Ureter (tissue), 1 donor: ENCODE measurements at places on chromosomes 7 and 10. TPM values are rescaled to one million over a fixed set of nuclear protein-coding genes. Genes with fewer than 3 reads are reported as not detected.

Gene PIP
- total RNA-seq, result not detected

DNA sequence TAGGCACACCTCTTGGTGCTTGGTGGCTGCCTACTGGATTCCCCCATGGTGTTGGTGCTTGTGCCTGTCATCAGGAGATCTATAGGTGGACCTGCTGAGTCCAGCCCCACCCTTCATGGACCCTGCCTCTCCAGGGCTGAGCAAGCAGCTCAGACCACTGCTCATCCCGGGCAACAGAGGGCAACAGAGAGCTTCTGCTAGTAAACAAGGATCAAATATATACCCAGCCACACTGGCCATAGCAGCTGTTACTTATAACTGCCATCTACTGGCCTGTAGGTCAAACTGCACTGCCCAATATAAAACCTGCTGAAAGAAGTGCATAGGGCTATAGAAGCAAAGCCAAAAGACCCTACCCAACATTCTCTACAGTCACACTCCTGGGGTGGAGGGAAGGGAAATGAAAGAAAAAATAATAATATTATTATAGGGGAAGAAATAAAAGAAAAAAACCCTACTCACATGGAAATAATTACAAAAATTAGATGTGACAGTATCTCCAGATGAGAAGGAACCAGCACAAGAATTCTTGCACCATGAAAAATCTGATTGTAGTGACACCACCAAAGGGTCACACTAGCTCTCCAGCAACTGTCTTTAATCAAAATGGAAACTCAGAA, 54.9 kb upstream of the ZNF800 start:
- no peak for DNase-seq

DNA sequence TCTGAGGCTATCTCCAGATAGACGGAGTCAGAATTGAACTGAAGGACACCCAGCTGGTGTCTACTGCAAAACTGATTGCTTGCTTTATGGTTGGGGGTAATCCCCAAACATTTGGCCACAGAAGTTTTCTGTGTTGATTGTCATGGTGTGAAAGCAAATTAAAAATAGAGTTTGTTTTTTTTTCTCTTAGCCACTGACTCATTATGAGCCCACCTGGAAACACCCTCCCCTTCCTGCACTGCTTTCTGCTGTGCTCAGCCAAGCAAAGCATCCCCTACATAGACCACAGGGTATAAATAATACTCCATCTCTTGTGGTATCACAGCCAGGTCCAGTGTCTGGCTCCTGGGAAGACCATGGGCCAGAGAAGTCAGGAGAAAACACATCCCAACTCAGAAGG, 6.5 kb upstream of the VWC2 start:
- DNase-seq, result no peak

DNA sequence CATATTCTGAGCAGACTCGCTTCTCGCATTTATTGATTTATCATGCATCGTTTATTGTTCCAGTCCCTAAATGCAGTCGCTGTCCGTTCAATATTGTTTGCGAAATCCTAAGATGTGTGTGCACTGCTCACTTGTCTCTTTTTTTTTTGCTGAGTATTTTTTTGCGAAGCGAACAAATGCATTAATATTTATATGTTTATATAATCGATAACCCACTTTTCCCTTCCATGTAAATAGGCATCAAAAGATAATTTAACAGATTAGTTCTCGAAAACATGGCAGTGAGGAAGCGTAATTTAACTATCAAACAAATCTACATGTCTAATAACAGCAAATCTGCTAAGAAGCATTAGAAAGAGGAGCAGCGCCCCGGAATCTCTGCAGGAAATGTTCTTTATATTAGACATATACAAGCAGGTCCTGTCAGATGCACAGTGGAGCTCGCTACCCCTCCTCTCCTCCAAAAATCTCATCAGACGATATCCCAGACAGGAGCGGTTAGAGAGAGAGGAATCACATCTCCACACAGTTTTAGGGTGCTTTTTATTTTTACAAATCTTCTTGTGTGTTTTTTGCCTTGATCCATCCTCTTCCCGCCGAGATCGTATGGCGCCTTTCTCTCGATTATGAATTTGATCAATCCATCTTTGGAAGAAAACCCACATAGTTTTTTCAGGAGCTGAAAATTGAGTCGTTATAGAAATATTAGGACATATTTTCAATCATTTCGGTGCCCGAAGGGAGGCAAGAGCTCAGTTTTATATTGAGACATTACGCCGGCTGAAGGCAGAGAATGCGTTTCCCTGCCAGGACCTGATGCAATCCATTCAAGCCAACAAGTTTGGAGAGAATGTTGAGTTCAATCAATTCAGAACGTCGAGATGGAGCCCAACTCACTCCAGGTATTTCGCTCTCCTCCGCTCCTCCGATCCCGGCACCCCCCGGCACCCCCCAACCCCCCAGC, at the start of gene ARID5B:
Gene ARID5B, plus strand, starts transcription at position 871 of the 964 bp plus-strand sequence. Its CDS starts 11 bp downstream, at position 882.
- DNase-seq, result no peak

DNA sequence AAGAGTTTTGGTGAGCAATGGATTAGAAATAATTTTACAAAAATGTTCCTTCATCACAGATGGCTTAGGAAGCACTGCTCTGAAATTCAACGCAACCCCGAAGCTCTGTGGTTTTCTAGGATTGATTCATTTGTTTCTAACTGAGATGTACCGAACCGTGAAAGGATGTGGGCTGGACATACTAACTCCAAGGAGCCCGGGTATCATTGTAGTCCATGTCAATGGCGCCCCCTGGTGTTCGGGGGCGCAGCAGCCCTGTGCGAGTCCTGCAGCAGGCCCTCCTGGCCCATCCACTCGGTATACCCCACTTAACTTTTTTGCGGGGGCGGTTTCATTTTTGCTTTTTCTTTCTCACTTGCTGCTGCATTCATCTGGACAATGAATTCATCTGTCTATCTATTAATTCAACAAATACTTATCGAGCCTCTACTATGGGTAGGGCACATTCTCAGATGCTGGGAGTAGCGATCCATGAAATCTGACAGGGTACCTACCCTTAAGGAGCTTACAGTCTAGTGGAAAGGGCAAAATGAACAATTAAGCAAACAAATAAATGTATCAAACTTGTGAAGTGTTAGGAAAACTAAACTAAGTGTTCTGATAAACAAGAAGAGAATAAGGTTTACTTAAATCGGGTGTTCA, 25.2 kb upstream of the ITPRID1 start:
- DNase-seq, result no peak

DNA sequence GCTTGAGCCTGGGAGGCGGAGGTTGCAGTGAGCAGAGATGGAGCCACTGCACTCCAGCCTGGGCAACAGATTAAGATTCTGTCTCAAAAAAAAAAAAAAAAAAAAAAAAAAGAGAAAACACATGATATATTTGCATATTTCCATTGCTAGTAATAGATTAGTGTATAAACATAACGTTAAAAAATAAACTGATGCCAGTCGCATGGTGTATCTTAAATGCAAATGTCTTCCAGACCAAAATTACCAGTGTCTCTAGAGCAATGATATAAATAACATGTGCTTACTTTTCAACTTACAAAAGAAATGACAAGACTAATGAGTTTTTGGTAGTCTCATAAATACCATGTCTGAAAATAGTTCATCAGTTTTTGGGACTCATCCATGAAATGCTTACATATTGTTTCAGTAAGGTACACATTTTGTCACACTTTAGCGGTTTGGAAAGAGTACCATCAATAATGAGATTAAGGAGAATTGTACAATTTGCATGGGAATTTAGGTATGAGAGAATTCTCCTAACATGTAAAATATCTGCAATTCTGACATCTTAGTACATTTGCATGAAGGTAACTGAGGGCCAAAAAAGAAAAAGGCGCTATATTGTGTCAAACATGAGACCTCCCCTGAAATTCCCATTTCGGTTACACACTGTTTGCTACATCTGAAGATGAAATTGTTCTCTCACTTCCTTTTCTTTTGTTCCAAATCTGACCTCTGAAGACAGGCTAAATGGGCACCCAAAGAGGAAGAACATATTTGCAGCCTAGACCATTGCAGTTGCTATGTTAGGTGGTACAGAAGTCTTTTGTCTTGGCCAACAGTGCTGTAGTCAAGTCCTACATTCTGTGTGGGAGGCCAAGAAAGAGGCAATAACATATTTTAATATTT, 51.5 kb upstream of the PIP4K2A start:
- no peak for DNase-seq

DNA sequence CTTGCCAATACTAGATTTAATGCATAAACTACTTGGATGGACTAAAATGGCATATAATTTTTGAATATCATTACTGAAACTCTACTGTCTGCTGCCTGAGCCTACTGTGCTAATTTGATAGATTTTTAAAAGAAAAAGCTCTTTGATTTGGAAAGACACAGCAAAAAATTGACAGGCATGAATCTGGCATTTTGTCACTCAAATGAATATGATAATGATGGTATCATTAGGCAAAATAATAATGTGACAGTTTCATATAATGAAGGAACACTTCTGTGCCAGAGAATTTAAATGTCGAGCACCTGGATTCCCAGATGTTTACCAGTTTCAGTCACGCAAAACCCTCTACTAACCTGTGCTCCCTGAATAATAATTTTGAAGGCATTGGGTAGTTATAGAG, 60.0 kb upstream of the SLC13A1 start:
- DNase-seq, result no peak

DNA sequence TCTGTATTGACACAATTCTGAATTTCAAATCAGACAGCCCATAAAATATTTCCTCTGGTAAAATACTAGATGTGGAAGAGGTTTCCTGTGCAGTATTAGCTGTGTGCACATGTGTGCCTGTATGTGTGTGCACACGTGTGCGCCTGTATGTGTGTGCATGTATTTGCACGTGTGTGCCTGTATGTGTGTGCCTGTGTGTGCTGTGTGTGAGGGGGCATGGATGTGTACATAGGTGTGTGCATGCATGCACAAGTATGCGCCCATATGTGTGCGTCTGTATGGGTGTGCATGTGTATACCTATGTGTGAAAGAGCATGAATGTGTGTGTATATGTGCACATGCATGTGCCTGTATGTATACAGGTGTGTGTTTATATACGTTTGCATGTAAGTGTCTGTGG, 191.4 kb downstream of the KLF6 start:
- DNase-seq, result no peak
